ENCODE measurements at places on chromosomes 13 and 19.

- no peak for DNase-seq
Observed at GRCh38 chr13:32173881-32174280, 141.3 kb downstream of the ZAR1L start.

DNA sequence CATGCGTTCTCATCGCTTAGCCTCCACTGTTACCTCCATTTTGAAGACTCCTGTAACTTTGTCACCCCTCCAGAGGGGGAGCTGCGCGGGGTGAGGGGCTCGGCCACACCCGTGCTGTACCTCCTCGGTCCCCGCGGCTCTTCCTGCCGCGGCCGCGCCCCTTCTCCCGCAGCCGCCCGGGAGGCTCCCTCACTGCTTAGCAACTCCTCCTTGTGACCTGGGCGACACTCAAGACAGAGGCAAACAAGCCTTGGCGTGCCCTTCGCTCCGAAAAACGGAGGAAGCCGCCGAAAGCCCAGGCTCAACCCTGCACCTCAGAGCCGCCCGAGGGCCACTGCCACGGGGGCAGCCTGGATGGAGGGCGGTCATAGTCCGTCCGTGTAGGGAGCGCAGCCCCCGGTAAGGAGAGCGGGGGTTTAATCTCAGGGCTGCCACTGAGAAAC, 494.3 kb downstream of the FOXO1 start:
- DNase-seq = no peak

GRCh38 chr13:85216576-85216975, 582.6 kb downstream of the SLITRK6 start:
- no peak for DNase-seq

DNA sequence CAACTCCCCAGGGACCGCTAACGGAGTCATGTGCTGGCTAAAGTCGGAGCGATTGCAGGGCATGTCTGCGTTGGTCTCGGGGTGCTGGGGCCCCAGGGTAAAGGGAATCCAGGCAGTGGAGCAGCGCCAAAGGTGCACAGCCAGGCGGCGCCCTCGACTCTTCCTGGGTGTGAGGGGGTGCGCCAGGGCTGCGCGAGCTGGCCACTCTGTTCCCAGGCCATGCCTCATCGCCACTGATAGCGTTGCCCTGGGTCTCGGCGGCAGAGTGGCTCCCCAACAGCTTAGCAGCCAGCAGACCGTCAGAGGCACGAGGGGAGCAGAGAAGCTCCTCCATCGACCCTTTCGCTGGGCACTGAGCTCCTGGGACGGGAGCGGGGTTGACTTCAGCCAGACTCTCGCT, 152.7 kb downstream of the B3GLCT start:
- DNase-seq = no peak

- DNase-seq = no peak
Observed at GRCh38 chr19:16369664-16370576, 45.3 kb downstream of the KLF2 start.

DNA sequence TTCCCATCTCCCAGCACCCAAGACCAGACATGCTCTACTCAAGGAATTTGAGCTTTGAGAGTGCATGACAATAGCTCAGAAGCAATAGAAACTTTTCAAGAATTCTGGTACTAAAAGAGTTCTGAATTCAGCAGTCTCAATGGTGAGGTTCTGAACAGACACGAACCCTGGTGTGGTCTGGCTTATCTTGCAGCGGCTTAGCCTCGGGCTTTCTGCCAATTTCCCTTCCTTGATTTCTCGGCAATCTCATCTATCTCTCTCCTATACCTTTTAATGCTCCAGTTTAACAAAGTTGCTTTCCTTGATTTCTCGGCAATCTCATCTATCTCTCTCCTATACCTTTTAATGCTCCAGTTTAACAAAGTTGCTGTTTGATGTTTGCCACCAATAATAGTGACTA, 174.6 kb downstream of the SPRY2 start:
- no peak for DNase-seq
